ENCODE measurements at places on chromosomes 3 and 15.

DNA sequence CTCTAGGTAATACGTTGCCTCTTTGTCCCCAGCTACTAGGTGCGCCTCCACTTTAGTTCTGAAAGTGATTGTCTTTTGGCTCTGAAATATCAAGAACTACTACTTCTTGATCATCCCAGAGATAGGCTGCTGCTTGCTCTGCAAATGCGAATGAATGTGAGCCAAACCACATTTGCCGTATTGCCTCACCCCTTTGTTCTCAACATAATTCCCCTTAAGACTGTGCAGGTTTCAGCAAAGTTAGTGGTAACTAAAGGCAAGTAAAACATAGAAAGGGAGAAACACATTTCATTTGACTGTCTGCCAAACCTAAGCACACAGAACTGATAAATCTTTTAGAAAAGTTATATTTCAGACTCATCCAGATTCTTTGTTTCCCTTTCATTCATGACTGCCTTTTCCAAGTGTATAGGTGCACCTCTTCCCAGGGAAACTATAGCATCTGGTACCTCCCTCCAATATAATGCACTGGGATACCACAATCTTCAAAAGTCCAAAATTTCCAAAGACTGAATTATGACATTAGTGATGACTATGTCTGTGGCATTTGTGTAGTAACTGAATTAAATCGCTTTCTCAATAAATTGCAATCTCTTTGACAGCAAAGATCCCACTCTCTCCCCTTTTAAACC is 720.6 kb upstream of the CBLB start:
- DNase-seq = peak; percentile 40

- DNase-seq = no peak
Observed at GRCh38 chr3:108673988-108674661, 83.1 kb downstream of the RETNLB start.

DNA sequence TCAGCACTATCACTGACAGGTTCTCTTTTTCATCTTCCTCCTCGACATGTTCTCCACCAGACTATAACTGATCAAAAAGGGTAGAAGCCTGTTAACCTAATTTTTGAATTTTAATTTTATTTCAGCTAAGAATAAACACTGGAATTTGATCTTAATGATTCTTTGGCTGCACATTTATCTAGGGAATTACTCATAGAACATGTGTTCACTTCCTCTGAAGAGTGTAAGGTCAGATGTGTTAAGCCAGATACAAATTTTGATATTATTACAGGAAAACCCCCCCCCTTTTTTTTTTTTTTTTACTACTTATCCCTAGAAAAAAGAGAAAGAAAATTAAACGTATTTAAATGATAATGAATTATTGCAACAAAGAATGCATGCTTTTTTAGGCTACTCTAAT is 15.0 kb downstream of the DCBLD2 start:
- no peak for DNase-seq

DNA sequence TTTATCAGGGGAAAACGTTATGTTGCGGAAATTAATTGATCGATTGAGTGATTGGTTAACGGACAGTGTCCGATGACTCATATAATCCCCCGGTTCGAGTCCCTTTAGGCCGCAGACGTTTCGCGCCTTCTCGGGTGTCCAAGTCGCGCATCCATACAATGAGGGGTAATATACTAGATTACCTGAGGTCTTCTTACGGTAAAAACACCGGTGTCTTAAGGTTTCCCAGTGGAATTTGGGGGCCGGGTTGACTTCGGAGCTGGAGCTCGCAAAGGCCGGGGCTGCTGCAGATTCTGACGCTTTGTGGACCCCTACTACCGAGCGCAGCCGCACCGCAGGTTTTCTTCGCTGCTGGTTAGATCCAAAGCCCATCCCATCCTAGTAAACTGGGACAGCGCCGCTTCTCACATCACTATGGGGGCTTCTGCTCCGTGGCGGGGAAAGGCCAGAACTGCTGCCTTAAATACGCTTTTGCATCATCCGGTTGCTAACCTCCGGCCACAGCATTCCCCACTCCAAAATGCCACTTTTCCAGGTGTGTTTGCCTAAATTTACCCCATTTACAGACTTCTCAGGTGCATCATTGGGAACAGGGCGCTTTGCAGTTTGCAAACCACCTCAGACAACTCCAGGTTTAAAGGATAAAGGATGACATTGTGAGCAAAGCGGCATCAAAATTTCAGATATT is 858 bp upstream of the SACM1L start:
- no peak for DNase-seq

DNA sequence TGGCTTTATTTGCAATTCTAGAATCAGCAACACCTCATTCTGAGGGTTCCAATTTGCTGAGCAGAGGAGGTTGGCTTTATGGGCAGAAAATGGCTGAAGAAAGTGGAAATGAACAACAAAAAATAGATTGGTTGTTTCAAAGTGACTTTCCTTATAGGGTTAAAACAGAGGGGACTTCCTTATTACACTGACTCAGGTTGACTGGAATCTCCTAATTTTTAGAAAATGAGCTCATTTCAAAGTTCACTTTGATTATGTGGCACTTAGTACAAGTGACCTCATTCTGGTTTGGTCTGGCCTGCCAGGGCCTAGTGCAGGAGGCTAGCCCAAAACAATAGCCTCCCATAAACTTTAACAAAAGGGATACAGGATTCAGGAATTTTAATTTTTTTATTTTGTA is 41.4 kb downstream of the NFKBIZ start:
- no peak for DNase-seq

GRCh38 chr15:48855501-48856440 is 22.2 kb upstream of the EID1 start:
- peak; percentile 56 for DNase-seq
